ENCODE measurements at places on chromosomes 16 and 17.

DNA sequence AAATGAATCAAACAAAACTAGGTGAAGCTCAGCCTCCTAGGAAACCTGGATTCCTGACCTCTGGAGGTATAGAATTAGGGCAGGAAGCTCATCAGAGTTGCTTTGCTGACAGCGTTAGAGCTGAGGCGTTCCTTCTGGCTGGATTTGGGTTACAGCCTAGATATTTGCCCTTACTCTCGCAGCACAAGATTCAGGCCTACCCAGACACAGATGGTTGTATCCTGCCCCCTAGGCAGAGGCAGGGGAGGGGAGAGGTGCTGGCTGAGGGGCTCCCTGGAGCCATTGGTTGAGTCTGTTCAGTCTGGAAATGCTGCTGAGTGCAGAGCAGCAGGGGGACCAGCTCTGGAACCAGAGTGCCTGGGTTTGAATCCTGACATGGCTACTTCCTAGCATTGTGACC, 78.4 kb downstream of the MPRIP start:
- DNase-seq = no peak

GRCh38 chr17:65198653-65199382, 61.6 kb downstream of the RGS9 start:
- DNase-seq = no peak

- DNase-seq = no peak
Measured at GRCh38 chr16:52123842-52124241, 423.1 kb downstream of the TOX3 start.

GRCh38 chr17:77923135-77923534, 35.4 kb upstream of the TNRC6C start:
- no peak for DNase-seq

DNA sequence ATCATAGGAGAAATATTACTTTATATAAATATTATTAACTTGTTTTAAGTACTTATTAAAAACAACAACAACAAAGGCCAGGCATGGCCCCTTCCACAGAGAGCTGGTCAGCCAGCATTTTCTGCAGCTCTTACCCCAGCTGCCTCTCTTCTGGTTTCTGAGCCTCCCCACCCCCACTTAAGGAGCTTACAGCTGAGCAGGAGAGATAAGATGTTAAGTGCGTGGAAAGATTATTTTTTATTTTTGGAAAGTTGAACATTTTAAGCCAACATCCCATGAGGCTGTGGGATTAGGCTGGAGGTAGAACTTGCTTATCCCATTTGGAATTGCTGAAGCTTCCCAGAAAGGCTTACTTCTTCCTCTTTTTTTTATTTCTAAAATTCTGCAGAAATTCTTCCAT, 401.2 kb downstream of the SEC14L1 start:
- DNase-seq = no peak

- DNase-seq = no peak
Measured at GRCh38 chr16:3841729-3842508, 38.6 kb downstream of the CREBBP start.

DNA sequence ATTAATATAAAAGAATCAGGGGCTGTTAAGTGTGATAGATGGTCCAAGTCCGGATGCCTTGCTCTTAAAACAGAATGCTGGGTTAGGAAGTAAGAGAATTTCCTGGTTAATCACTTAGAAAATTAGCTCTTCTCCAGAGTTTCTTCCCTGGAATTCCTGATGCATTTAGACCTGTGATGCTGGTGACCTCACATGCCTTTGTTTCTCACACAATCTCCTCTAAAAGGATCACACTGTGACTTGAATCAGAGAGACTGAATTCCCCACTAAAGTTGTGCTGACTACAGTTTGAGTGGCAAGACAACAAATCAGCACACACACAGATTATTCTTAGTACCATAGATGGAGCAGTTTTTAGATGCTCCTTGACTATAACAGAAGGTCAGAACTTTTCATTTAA, 4.4 kb upstream of the RNF43 start:
- DNase-seq = no peak

DNA sequence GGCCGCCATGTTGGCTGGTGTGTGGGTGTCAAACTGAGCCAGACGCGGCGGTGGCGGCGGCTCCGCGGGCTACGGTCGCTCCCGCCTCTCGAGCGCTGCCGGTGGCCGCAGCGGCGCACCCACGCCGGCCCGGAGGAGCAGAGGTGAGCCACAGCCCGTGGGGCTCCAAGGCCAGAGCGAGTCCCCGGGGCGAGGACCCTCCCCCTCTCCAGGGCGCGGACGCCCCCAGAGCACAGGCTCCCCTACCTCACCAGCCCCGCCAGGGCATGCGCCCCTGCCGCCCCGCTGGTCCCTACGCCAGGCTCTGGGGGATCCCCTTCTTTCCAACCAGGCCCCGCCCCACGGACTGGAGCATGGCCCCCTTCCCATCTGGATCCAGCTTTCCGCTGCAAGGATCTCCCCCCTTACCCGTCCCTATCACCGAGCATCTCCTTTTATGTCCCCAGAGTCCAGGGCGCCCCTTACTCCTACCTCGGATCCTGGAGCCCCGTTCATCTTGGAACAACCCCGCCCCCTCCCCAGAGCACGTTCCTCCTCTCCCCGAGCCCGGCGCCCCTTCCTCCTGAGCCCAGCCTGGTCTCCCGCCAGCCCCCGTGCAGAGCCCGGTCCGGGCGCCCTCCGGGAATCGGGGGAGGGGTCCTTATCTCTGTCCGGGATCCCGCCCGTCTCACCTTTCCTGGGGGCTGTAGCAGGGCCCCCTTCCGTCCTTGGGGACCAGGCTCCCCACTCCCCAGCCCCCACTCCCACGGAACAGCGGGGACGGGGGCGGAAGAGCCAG, 412 bp downstream of the EPN2 start:
- no peak for DNase-seq

GRCh38 chr16:87585442-87586200, 16.7 kb upstream of the JPH3 start:
- DNase-seq = no peak

GRCh38 chr16:84690088-84690819, 9.5 kb upstream of the USP10 start:
- DNase-seq = no peak

- DNase-seq = no peak
Measured at GRCh38 chr17:57548421-57549410, 196.4 kb downstream of the CCDC182 start.

DNA sequence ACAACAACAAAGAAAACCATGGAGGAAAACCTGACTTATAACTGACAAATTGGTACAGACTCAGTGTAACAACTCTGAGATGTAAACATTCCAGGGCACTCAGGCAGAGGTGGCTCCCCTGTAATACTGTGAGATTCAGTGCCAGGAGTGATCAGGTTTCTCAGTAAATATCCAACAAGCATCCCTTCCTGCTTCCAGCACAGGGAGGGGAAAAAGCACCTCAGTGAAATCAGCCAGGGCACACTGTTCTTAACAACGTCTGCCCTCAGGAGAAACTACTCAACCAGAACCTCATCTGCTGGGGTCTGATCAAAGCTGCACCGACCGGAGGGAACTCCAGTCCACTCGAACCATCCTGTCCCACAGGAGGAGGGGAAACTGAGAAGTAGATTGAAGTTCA, 52.3 kb downstream of the AMFR start:
- no peak for DNase-seq

- no peak for DNase-seq
Measured at GRCh38 chr16:28293601-28293960, 1.3 kb downstream of the SBK1 start.

DNA sequence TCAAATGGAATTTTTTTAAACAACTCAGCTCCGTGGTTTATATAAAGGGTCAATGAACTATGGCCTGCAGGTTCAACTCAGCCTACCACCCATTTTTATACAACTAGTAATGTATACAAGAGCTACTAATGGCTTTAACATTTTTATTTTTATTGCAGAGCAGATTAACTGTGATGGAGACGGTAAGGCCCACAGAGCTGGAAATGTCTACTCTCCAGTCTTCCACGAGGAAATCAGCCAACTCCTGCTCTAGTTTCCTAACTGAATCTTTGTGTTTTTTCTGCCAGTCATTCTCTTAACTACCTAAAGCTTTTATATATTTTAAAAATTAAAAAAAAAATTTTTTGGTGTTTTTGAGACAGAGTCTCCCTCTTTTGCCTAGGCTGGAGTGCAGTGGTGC, 385.1 kb upstream of the MAF start:
- DNase-seq = no peak

DNA sequence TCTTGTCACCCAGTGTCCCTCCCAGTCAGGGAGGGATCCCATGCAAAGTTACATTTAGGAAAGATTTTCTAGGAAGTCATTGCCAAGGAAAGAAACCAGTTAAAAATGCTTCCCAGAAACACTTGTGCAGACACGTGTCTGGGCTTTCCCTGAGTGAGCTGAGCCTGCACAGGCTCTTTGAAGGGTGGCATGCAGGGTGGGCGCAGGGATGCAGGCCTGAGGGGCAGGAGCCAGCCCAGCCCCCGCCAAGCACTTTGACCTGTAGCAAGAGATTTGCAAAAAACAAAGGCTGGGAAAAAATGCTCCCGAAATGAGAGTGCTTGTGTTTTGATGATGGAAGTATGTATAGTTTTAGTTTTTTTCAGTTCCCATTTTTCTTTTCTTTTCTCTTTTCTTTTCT, 52.4 kb downstream of the B9D1 start:
- no peak for DNase-seq

GRCh38 chr17:16442594-16443510, 27.5 kb downstream of the TRPV2 start:
- no peak for DNase-seq

- no peak for DNase-seq
Measured at GRCh38 chr17:55272711-55273578, 8.2 kb downstream of the HLF start.

GRCh38 chr17:82019690-82020571, 2.7 kb downstream of the CENPX start:
- peak; percentile 31 for DNase-seq

GRCh38 chr16:86707171-86707570, 128.8 kb downstream of the FOXL1 start:
- no peak for DNase-seq

- DNase-seq = no peak
Measured at GRCh38 chr16:28872952-28873351, 5.3 kb upstream of the ATP2A1 start.

DNA sequence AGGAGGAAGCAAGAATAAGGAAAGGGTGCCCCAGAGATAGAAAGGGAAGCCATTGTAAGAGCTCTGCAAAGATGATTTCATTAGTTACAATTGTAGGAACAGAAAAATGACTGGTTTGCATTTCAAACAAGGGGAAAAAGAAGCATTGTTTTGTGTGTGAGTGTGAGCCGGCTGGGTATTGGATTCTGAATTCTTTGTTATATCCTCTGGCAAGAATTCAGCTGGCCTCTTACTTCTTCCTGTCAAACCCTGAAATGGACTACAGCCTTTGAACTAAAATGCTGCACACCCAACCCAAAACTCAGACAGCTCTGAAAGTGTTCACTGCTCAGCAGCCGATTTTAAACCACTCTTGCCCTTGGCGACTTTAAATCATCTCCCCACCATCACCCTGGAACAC, 461.3 kb downstream of the PMP22 start:
- DNase-seq = no peak

DNA sequence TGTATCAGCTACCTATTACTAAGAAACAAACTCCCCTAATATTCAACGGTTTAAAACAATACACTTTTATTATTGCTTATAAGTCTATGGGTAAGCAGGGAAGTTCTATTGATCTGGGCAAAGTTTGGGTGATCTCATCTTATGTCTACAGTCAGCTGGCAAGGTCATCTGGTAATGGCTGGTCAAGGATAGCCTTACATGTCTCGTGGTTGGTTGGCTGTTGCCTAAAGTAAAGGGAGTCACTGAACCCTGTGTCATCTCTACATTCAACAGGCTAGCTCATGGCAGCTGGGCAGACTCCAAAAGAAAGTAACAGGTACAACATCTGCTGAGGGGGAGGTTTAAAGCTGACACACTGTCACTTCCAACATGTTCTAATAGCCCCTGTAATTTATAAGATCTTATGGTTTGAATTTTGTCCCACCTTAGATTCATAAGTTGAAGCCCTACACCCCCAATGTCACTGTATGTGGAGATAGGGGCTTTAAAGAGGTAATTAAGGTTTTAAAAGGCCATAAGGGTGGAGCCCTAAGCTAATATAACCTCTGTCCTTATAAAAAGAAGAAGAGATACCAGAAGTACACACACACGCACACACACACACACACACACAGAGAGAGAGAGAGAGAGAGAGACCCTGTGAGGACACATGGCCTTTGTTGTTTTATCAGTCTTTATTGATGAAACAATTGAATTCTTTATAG, 419.1 kb downstream of the NPIPA8 start:
- DNase-seq = no peak

DNA sequence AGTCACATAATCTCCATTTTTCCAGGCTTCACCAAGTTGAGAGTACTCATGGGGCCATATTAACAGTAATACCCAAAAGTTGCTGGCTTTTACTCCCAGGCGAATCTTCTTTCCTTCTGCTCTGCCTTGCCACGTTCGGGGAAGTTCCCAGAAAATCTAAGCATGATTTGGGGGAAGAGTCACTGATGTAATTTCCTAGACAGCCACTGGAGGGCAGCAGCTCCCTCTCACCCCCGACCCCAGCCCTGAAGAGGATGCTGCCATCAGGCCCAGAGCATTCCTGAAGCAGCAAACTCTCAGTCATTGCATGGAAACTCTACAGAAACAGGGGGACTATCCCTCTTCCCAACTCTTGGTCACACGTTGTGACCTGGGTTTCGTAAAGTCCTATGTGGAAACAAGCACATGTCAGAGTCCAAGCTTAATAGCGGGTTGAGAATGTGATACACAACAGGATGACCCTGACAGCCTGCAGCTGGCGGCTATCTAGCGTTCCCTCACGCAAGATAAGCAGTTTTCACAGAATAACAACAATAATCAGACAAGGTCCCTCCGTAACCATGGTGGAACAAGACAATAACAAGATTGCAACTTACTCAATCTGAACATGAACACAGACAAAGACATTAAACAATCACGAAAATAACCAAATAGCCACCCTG, 43.8 kb upstream of the DHX40 start:
- peak; percentile 61 for DNase-seq

DNA sequence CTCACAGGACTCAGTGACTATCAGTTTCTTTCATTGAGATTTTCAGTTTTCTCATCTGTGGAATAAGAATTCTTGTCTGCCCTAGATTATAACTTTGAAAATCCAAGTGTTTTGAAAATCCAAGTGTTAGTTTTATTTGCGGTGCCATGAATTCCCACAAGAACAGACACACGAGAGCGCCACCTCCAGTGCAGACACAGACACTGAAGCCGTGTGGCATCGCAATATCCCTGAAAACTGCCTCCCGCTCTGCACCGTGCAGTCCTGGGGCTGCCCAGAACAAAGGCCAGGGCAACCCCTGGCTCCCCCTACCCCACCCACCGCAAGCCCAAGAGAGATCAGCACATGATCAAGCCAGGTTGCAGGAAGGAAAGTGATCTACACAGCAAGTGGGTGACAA, 229.5 kb upstream of the ASIC2 start:
- no peak for DNase-seq

GRCh38 chr16:84973776-84974523, 37.4 kb downstream of the ZDHHC7 start:
- DNase-seq = no peak

DNA sequence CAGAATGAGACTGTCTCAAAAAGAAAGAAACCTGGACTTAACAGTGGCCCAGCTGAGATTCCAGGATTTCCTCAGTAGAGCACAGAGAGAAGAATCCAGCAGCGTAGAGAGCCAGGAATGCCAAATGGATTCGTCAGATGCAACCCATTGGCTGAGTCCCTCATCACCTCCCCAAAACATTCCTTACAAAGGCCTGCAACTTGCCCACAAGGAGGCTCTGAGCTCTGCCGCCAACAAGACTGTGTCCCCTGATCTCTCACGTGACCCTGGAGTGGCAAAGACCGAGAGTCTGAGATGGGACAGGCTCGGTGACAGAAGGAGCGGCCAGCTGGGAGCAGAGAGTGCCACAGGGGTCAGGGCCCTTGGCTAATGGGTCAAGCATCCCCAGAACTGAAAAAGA, 6.9 kb upstream of the CHMP6 start:
- DNase-seq = no peak
